ENCODE measurements at places on chromosomes 2 and 18.

- no peak for DNase-seq
Observed at GRCh38 chr18:52200921-52201663, 138.9 kb upstream of the DCC start.

- peak; percentile 28 for DNase-seq
Observed at GRCh38 chr2:23330214-23330613, 54.8 kb upstream of the KLHL29 start.

GRCh38 chr2:43774617-43775016 is 778 bp downstream of the DYNC2LI1 start:
- no peak for DNase-seq

GRCh38 chr2:19577723-19578122 is 219.3 kb upstream of the OSR1 start:
- peak; percentile 51 for DNase-seq

GRCh38 chr2:190410166-190410565 is 2.0 kb downstream of the MFSD6 start:
- no peak for DNase-seq

DNA sequence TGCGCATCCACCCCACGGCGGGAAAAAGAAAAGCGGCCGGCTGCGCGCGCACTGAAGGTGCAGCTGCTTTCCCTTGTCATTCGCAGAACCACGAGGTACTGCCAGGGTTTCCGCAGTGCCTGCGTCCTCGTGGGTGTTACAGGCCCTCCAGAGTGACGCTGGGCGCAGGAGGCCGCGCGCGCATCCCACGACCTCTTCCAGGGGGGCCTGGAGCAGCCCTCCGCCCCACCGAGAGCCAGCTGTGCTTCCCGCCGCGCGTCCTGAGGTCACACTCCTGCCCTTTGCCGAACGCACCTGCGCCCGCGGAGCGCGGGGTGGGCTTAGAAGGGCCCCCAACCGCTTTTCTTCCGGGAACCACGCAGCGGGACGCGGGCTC is 378 bp upstream of the IAH1 start:
- peak; percentile 21 for DNase-seq

DNA sequence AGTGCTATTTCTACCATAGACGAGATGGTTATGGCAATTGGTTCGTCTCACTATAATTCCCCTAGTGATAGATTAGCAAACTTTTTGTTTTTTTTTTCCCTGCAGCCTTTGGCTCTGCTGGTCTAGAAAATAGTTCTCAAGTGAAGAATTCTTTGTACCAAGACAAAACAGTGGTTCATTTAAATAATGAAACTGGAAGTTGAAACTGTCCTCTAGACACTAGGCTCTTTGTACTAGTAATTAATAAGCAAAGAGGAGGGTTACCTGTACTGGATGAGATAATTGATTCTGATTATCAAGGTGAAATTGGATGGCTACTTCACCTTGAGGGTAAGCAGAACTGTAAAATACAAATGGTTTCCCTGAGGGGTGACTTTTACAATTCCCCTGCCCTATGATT is 156.9 kb upstream of the DCC start:
- no peak for DNase-seq

- no peak for DNase-seq
Observed at GRCh38 chr2:49459314-49459993, 305.1 kb upstream of the FSHR start.

- peak; percentile 63 for DNase-seq
Observed at GRCh38 chr2:201126308-201127151, 10.6 kb downstream of the CFLAR start.

DNA sequence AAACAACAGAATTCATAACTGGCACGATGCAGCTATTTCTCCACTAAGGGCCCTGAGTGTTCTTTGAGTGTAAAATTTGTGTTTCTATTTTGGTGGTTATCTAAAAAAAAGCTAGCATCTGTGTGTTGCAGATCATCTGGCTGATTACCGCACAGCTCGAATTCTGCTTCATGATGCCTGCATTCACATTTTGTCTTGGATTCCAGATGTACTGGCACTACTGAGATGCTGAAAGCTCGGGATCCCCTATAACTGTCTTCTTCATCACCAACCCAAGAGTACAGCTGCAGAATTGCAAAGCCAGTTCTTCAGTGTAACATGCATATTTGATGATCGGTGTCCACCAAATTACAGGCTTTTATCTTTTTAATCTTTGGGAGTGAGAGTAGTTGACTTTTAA is 51.6 kb upstream of the ZNF532 start:
- DNase-seq: no peak

DNA sequence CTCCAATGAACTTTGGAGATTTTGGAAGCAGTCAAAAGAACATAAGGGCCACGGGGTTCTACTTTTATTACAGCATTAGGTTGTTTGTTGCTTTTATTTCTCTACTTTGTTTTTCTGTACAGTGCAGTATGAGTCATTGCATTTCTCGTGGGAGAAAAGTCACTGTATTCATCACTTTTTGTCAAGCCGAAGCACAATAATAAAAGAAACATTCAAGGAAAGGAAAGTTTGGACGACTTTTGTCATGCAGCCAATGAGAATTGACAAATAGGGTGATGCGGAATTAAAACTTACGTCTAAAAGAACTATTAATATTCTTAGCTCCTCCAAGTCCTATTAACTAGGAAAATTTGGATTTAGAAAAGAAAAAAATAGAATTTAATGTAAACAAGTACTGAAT is 209.9 kb downstream of the TMEM182 start:
- no peak for DNase-seq

DNA sequence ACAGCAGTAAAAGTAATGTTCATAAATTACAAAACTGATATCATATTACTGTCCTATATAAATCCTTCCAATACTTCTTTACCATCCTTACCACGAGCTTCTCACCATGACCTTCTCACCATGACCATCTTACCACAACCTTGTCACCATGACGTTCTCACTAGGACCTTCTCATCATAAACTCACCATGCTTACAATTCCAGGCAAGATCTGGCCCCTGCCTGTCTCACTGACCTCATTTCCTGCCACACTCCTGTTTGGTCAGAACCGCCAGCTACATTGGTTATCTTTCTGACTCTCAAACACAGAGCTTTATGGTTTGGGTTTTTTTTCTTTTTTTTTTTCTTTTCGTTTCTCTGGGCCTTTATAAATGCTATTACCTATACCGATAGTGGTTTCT is 827.6 kb downstream of the RNF144A start:
- no peak for DNase-seq

GRCh38 chr2:133654949-133655348 is 86.7 kb upstream of the NCKAP5 start:
- DNase-seq: no peak

DNA sequence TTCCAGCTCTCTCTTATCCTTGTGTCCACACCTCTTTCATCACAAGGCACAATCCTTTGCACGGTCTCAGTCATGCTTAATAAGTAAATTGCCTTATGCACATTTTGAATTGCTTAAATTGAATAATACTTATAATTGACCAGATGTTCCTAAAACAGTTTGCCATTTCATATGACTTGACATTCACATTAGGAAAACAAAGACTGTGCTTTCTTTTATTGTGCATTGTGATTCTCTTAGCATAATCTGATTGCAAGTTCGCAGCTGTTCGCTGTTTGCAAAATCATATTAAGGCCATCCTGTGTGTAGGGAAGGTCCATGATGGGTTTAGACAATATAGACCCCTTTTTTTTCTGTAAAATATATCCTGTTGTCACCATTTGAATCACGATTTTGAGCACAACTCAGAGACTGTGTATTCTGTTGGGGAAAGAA is 75.6 kb downstream of the RNF144A start:
- no peak for DNase-seq

DNA sequence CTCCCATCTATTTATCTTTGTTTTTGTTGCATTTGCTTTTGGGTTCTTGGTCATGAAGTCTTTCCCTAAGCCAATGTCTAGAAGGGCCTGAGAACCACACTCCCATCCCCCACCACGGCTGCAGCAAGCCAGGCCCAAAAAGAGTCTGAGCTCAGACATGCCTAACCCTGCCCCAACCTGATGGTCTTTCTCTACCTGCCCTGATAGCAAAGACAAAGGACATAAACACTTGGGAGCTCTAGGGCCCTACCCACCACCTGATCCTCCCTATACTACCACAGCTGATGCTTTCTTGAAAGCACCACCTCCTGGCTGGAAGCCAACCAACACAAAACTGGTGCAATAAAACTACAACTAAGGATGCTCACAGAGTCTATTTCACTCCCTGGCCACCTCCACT is 233.4 kb downstream of the WDR7 start:
- no peak for DNase-seq

- DNase-seq: no peak
Observed at GRCh38 chr2:168552450-168552856, 96.4 kb downstream of the CERS6 start.

- no peak for DNase-seq
Observed at GRCh38 chr2:122516775-122517174, 761.3 kb downstream of the TSN start.

DNA sequence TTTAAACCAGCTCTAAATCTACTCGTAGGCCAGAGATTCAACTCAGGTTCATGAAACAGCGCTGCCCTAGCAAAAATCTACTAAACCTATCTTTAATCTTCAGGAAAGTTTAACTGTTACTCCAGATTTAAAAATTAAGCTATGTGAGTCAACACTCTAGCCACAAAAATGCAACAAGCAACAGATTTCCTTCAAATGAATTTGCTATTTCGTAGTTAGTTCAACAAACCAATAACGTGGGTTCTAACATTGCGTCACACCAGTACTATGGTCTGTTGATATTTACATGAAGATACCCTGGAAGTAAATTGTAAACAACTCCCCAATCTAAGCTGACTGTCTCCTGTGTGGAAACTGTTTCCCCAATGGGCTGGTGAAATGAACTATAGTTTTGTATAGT is 71.2 kb downstream of the FIGN start:
- DNase-seq: peak; percentile 61

DNA sequence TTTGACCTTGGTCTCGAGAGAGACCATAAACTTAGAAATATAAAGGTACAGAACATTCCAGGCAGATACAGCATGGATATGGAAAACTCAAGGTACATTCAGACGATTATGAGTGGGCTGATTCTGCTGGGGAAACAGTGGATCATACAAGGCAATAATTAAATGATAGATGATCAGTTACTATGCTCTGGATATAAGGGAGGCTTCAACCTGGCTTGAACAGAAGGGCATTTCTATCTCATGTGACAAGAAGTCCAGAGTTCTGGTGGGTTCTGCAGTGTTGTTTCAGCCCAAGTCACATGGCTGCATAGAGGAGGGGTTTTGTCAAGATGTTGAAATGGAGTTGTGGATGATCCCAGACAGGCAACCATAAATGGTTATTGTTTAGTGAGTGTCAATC is 23.5 kb downstream of the MYO5B start:
- no peak for DNase-seq

DNA sequence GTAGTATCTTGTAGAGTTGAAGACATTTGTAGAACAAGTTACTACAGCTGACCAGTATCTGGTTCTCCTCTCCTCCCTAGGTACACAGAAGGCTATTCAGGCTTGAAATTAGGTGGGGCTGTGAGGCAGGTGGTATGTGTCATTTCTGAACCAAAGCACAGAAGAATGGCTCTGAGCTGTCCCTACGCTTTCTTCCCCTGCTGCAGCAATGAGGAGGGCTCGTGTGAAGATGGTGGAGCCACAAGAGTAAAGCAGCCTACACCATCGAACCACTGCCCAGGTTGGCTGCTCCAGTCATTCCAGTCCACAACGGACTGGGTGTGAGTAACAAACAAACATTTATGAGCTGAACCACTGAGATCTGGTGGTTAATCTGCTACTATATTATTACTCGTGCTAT is 148.9 kb downstream of the DTNB start:
- no peak for DNase-seq

DNA sequence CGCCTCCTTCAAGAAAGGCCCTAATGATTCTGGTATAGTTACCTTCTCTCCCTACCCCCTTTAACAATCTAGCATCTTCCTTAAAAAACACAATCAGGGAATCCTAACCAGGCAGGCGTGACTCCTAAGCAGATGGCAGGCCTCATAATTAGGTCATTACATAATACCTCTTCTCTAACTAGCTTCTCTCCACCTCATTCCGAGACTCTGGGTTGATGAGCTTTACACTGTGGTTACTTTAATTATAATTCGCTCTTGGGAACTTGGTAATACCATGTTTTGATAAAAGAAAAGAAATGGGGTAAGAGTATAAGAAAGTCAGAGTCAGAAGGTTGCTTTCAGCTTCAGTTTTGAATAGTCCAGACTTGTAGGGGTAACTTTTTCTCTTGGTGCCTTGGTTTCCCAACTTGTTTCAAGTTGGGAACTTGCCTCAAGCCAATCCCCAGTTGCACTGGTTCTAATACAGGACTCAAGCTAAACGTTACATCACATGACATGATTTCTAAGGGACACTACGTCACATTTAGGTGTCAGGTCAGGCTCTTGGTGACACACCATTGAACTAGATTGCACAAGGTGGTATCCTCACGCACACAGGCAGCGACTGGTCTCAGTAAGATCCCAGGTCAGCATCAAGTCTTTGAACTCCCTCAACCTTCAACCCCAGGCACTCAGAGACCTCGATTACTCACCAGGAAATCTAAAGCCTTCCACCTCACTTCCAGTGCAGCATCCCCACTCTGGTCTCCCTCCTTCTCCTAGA is 59.2 kb downstream of the AAK1 start:
- no peak for DNase-seq

All from fibroblast of skin of scalp (primary cell).